ENCODE measurements at places on chromosomes 12 and 14.

DNA sequence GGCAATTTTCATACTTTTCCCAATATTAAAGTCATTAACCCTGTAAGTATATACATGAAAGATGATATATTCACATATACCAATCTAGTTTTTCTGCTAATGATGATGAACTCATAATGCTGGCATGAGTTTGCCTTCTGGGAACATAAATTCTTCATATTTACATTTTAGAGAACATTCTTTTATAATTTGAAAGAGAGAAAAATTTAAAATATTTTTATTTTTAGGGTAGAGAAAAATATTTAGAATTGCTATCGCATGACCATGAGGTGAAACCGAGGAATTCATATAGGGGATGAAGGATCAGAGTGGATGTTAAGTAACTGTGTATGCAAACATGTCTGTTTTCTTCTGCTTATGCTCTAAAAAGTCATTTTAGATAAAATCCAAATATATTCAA is 825.3 kb upstream of the FLRT2 start:
- no peak for DNase-seq

GRCh38 chr14:24329736-24330135 is 5.1 kb downstream of the ADCY4 start:
- DNase-seq = peak; percentile 75

DNA sequence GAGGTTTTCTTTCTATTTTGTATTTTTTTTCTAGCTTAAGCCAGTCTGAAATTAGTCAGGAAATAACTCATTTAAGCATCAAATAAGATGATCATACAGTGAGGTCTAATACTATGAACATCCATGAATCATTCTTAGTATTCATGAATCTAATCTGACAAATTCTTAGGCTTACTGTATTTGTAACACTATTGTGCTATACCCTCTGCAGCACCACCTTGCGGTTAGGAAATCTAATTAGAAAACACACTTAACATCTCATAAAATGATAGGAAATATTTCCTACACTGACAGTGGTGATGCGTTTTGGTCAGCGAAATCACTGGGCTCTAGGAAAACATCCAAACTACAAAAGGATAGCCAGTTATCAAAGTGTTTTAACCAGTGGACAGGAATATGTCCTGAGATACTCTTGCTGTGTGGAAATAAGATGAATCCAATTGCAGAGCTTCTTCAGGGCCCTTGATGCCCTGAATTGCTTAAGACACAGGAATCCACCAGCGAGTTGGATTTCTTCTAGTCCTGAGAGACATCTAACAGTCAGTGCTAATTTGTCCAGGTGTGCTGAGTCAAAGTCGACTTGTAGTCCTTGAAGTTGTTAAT is 109.3 kb upstream of the MYF6 start:
- no peak for DNase-seq

GRCh38 chr12:2667716-2668440 is 126.9 kb upstream of the FKBP4 start:
- no peak for DNase-seq

DNA sequence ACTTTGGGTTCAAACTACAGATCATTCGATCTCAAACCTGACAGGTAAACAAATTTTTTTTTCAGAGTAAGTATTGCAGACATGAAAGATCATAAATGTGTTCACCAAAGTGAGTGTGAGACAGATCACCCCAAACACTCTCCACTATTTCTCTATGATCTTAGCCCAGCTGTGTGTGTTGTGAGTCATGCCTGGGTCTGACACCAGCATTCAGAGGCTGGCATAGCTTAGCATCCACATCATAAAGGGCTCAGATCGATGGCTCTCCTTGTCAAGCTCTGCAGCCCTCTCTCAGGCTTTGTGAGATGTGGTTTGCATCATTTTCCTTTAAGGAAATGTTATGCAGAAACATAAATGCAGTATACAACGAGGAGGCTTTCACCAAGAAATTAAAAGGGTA is 164.9 kb downstream of the ETV6 start:
- DNase-seq = no peak

GRCh38 chr12:128323145-128323920 is 56.4 kb downstream of the TMEM132C start:
- DNase-seq = no peak

- DNase-seq = no peak
Measured at GRCh38 chr12:43210485-43211192, 341.4 kb downstream of the ADAMTS20 start.

DNA sequence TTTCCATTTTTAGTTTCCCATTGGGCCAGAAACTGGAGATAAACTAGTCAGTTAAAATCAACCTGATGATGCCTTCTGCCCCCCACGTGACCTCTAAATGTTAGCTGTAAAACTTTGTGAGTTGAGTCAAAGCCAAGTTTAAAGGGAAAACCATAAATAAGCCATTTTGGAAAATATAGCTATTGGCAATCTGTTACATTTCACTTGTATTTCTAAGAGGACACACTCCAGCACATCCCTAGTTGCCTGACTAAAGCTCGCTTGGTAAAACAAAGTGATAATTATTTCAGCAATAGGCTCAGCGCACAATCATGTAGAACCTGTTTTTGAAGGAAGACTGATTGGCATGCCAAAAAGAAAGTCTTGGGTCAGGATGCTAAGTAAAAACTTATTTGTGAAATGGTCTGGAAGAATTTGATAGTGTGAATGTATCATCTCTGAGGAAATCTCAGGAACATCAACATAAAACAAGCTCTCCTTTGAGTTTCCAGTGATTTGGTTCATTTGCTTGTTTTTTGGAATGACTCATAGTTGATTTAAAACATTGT is 49.2 kb upstream of the AEBP2 start:
- DNase-seq = no peak

DNA sequence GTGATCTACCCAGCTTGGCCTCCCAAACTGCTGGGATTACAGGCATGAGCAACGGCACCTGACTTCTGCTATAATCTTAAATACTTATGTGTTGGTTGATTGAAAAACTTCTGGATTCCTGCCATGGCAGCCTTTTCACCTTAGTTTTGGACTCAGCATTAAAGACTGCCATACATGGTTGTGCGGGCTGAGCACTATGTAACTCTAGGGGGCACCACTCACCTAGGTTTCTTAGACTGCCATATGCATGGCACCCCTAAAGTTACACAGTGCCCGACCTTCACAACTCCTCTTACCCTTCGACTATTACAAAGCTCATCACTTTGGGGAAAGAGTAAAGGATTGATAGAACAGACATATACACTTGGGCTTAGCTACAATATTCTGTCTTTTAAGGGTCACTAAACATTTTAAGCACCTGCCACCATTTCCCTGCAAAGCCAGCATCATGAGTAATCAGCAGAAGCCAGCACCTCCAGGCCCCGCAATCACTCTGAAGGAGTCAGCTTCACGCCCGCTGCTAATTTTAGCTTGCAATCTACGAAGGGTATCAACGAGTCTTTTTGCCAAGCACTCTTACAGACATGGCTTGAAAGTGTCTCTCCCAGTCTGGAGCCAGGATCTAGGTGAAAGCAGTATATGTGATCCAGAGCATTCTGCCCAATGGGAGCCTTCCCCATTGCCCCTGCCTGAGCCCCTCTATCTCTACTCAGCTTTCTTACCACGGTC is 59.8 kb downstream of the SUDS3 start:
- no peak for DNase-seq

DNA sequence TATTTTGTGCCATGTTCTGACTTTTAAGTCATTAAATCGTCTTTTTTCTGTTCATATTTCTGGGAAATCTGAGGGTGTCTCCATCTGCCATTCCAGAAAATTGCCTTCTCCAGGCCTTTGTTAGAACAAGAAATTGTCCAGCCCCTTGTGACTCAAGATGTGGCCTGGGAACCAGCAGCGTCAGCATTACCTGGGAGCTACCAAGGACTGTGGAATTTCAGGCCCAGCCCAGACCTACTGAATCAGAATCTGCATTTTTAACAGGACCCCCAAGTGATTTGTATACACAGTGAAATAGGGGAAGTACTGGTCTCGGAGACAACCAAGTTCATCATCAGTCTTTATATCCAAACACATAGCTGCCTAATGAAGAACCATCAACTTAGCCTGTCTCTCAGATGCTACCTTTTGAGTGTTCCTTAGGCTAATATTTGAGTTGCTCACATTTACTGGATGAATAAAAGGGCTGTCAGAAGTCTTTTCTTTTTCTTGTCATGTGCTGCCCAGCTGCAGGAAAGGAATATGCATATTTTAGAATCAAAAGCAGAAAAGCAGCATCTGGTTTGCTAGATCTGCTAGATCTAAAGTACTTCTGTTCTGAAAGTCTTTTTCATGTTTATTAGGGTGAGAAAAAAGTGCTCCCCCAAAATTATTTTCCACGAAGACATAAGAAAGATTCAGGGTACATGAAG is 21.2 kb downstream of the GPHB5 start:
- no peak for DNase-seq

DNA sequence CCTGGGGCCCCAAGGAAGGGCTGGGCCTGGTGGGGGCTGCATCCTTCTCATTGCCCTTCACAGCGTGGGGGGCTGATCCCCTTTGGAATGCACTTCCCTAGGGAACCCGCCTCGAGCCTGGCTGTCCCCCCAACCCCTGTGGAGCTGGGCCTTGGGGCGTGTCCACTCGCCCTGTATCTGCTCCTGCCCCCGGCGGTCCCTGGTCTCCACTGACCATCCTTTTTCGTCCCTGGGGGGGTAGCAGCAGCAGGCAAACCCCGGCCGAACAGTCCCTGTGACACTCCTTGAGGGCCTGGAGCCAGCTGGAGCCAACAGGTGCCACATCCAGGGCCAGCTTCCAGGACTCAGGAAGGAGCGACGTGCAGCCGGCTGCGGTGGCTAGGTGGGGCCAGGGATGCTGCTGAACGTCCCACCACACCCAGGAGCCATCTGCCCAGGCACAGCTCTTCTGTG is 9.4 kb upstream of the GPR132 start:
- DNase-seq = no peak

DNA sequence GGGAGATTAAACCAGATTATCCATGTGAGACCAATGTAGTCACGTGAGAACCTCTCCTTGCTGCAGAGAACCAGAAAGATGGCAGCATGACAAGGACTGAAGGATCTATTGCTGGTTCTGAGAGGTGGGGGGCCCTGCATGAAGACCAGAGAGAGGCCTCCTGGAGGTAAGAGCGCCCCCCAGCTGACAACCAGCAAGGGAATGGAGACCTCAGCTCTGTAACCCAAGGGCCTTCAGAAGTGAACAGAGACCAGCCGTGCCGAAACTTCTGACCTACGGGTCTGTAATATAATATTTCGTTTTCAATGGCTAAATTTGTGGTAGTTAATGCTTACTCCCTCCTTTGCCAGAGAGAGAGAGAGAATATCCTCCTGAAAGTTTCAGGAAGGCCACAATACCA is 524.1 kb upstream of the TBX3 start:
- no peak for DNase-seq

DNA sequence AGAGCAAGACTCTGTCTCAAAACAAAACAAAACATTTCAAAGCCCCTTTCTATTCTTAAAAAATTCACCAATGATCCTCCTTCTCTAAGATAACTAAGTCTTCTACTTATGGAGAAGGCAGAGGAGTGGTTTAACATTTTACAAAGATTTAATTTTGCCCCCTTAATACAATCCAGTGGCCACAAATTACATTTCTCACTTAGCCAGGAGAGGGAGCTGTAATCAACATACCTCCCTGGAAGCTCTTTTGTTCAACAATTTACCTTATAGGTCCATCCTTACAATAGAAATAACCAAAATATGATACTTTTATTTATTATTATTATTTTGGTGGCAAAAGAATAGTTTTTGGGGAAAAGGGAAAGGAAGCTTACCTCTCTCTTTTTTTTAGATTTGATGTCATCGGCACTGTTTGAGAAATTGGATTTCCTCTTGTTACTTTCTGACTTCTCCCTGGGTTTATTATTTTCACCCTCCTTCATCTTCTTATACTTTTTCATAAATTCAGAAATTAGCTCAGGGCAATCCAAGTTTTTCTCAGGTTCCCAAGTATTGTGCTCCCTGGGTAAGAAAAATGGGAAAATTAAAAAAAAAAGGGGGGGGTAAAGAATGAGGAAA is 28.1 kb downstream of the CBX5 start:
- DNase-seq = peak; percentile 50

DNA sequence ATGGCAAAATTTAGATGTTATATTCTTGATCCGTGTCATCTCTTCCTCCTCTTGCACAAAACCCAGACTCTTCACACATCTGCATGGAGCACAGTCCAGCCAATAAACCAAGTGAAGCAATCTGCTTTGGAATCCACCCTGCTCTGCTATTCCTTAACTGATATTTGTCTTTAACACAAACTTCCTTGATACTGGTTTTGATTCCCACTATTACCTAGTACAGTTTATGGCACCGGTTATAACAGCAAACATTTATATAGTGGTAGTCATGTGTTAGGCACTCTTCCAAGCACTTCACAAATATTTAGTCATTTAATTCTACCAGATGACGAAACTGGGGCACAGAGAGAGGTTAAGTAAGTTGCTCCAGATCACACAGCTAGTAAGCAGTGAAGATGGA is 12.5 kb downstream of the STYK1 start:
- DNase-seq = no peak

GRCh38 chr14:101005447-101005846 is 101.9 kb upstream of the RTL1 start:
- no peak for DNase-seq

- no peak for DNase-seq
Measured at GRCh38 chr14:68516342-68516741, 276.5 kb downstream of the ZFP36L1 start.

DNA sequence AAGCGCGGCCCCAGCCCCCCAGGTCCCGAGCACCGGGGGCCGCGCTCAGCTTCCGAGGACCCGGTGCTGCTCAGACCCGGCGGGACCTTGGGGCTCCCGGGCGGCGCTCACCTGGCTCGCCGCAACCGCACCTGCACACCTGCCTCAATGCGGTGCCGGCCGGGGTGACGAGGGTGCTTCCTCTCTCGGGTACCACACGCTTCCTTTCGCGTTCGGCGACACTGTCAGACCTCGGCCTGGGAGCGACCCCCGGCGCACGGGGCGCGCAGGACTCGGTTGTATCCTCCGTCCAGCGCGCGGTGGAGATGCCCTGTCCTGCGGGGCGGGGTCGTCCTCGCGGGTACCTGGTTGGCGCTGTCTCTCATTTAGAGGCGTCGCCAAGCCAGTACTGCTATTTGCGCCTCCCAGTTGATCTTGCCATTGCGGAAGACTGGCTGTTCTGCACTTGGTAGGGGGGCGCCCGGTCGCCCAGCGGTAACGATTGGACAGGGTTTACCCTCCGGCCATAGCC is 718 bp downstream of the PACS2 start:
- DNase-seq = peak; percentile 54

GRCh38 chr14:58882577-58883018 is 244.8 kb downstream of the DACT1 start:
- no peak for DNase-seq

DNA sequence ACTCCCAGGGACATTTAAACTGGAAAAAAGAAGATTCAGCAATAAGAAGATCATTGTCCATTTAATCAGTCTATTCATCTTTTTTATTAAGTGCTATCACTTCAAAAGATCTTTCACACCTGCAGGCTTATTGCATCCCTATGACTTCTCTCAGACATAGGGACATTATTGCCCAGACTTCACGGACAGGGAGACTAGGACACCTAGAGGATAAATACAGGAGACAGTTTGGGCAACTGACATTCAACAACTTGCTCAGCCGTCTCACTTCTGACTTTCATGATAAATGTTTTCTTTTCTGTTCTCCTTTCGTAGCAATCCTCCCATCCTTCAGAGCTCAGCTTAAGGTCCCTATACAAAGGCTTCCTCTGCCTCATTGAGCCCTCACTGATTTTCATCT is 84.3 kb downstream of the TMEM30B start:
- DNase-seq = no peak

GRCh38 chr12:2507814-2508213 is 287.0 kb upstream of the FKBP4 start:
- no peak for DNase-seq

- no peak for DNase-seq
Measured at GRCh38 chr12:4144676-4145075, 128.9 kb upstream of the CCND2 start.
